NCI-H526 (cell line): ENCODE measurements at places on chromosomes 6 and 20.
A peak's percentile ranks its signal among the peaks of the same experiment; 100 is the strongest.

GRCh38 chr6:43368259-43369160 lies 937 bp downstream of the ZNF318 start:
- DNase-seq, result peak; percentile 69

- DNase-seq, result no peak
Observed at GRCh38 chr20:45993197-45993951, 15.3 kb upstream of the MMP9 start.

DNA sequence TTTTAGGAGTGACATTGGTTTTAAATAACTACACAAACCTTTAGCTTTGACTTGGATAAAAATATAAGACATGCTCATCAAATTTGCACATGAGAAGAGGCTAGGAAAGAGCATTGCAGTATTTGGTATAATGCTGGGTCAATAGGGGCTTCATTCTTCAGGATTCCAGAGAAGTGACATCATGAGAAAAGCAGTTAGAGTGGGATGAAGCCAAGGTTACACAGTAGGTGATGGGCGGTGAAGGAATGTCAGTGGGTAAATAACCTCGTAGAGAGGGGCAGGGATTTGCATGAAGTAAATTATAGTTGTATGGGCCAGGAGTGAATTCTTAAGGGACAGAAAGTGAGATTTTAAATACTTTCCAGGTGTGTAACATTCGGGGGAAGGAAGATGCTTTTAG lies 216.2 kb downstream of the RFPL4B start:
- no peak for DNase-seq

DNA sequence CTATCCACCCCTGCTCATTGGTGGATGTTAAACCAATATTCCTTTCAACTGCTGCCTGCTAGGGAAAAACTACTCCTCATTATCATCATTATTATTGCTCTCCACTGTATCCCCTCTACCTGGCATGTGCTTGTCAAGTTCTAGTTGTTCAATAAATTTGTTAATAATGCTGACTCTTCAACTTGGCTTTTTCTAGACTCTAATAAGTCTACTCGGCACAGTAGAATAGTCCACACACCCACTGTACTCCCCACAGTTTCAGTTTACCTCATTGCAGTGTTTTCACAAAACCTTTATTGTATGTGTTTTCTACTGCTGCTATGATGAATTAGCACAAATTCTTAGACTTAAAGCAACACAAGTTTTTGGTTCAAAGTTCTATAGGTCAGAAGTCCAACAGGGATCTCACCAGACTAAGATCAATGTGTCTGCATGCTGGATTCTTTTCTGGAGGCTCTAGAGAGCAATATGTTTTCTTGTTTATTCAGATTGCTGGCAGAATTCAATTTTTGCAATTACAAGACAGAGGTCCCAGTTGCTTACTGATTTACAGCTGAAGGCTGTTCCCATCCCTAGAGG lies 13.1 kb downstream of the BTN3A1 start:
- no peak for DNase-seq
